Activated CD4-positive, CD25-positive, alpha-beta regulatory T cell treated with anti-CD3 and anti-CD28 coated beads, Interleukin-2, amount 50 U/mL, for 72 hours (primary cell): ENCODE measurements at places on chromosomes 2 and 18.

- DNase-seq: no peak
Measured at GRCh38 chr2:213046431-213046830, 105.0 kb downstream of the IKZF2 start.

DNA sequence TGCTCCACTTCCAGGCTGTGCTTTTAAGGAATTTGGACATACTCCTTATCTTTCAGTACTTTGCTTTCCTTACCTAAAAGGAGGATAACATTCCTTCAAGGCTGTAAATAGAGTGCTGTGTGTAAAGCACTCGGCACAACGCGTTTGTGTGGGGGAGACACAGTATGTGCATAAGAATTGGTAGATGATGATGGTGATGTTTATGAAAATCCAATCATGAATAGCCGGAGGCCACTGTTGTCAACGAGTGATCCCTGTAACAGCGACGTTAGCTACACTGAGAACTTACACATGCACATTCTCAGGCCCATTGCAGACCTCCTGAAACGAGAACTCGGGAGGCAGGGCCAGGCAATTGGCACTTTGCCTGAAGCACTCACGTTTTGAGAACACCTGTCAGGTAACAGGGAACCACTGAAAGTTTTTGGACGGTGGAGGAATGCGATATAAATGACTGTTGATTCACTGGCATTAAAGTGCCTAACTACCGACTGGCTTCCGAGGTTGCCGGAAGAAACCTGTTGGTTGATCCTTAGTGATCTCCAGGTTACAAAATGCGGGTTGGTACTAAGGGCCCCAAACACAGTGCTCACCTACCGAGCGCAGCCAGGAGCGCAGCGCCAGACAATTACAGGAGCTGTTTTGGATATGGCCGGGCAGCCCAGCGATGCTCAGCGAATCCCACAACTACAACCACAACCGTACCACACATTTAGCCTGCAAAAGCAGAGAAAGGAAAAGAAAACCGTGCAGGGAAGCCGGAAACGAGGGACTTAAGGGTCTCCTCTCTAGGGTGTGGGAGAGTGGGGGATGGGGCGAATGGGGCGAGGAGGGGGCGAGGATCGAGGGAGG, 1.0 kb upstream of the MAP4K4 start:
- no peak for DNase-seq

DNA sequence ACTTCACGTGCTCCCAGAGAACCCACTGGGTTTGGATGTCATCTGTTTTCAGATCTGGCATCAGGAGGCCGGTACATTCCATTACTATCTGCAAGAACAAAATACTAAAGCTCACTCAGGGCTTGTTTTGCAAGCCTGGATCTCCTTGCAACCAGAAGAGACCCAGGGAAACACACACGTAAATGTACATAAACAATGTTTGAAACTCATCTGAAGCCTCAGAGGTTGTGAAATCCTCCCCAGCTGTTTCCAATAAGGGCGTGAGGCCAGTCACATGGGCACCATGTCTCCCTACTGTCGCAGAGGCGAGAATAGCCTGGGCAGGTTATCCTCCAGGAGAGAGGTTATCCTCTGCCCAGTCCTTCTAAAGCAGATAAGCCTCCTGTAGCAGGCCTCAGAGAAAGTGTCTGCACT, 186.9 kb downstream of the GFPT1 start:
- DNase-seq: no peak

- no peak for DNase-seq
Measured at GRCh38 chr18:57943723-57944122, 100.3 kb upstream of the NEDD4L start.

- DNase-seq: no peak
Measured at GRCh38 chr2:15945909-15946705, 5.8 kb downstream of the MYCN start.
